ENCODE measurements at places on chromosomes 1 and 21.

GRCh38 chr1:112461200-112461871, 47.4 kb upstream of the WNT2B start:
- DNase-seq: peak; percentile 90

- no peak for DNase-seq
These were observed 3.8 kb upstream of the CACYBP start for GRCh38 chr1:174995916-174996315.

GRCh38 chr1:99496067-99496466, 149.8 kb upstream of the PALMD start:
- no peak for DNase-seq

DNA sequence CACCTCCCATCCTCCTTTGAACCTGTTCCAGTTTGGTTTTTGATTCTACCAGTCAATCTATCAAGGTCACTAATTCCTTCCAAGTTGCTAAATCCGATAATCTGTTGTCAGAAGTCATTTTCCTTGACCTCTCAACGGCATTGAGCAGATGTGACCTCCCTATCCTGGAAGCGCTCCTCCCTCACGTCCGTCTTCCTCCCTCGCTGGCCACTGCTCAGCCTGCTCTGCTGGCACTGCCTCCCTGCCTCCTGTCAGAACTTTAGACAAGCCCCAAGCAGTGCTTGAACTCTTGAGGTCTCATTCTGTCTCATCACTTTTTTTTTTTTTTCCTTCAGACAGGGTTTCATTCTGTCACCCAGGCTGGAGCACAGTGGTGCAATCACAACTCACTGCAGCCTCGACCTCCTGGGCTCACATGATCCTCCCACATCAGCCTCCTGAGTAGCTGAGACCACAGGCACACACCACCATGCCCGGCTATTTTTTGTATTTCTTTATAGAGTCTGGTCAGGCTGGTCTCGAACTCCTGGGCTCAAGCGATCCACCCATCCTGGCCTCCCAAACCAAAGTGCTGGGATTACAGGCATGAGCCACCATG, 4.4 kb upstream of the ACOT7 start:
- DNase-seq: no peak

GRCh38 chr1:91798241-91798648, 87.7 kb downstream of the TGFBR3 start:
- DNase-seq: no peak

DNA sequence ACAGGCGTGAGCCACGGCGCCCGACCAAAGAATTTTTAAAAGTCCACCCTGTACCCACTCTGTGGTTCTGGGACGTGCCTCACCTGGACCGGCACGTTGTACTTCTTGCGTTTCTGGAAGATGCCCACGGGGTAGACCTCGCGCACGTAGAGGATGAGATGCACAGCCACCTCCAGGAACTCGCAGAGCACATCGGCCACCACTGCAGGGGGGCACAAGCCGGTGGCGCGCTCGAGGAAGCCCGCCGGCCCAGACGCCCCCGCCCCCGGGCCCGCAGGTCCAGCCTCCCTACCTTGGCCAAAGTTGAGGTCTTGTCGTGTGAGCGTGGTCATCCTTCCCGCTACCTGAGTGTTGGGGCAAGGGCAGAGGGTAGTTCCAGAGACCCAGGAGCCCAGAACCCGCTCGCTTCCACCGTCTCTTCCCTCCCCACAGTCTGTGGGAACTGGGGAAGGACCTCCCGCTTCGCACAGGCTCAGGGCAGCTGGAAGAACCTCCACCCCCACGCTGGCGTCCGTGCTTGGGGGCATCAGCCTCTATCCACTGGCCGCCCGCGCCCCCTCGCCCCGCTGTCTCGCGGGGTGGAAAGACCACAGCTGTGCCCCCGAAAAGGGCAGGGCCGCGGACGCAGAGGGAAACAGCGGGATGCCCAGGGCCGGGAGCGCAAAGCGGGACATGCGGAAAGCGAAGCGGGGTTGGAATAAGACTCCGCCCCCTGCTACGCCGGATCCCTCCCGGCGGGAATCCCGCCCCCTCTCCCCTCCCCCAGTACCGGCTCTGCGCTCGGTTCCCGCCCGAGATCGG, 478 bp downstream of the MAD2L2 start:
- no peak for DNase-seq

DNA sequence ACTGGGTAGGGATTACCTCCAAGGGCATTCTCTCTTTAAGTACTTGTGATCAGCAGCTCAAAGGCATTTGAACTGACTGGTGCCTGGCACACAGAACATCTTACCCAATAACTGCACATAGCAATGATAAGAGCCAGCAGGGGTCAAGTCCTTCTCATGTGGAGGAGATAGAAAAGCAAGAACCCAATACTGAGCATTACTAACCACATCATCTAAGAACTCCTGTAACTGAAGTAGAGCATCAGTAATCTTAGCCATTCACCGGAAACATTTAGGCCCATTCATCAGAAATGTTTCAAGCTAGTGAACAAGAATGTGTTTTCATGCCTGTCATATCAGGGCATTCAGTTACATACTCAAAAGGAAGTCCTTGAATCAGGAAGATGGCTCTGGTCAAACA, 33.6 kb upstream of the THEM4 start:
- DNase-seq: no peak

GRCh38 chr1:107254306-107254705, 113.5 kb downstream of the NTNG1 start:
- no peak for DNase-seq

DNA sequence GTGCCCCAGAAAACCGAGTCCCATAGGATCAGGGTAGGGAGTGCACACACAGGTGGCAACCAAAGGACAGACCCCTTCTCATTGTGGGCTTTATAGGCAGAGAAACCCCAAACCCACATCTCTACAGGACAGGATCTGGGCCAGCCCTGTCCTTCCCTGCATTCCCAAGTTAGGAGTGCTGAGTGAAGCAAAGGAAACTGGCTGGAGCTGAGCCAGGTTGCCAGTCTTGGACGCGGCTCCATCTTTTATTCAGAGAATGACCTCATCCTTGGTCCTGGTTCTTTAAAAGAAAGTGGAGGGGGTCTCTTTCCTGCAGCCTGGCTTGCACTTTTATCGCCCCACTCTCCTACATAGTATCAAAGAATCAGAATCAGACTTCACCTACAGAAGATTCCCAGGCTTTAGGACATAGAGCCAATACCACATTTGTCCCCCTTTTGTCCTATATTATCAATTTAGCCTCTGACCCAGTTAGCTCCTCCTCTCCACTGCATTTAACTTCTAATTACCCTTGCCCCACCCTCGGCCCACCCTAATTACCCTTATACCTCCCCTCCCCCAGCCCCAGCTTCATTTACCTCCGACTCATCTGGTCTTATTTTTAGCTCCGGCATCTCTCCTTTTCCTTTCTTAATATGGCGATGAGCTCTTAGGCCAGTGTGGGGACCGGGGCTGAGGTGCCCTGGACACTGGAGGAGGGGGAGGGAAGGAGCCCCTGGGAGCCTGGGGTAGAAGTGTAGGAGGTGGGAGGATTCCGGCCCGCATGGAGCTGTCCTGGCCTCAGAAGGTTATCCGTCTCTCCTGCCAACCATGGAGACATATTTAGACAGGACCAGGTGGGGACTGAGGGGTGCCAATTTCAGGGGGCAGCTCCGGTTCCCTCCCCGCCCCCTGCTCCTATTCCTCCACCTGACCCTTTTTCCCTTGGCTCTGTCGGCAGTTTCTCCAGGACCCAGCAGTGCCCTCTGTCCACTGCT, at the start of gene CASQ1:
CASQ1 (plus strand) TSS at position 927 of the 977 bp plus-strand sequence. CDS start 177 bp downstream, outside the sequence.
- no peak for DNase-seq

GRCh38 chr1:205528887-205529825, 24.7 kb downstream of the CDK18 start:
- peak; percentile 73 for DNase-seq

DNA sequence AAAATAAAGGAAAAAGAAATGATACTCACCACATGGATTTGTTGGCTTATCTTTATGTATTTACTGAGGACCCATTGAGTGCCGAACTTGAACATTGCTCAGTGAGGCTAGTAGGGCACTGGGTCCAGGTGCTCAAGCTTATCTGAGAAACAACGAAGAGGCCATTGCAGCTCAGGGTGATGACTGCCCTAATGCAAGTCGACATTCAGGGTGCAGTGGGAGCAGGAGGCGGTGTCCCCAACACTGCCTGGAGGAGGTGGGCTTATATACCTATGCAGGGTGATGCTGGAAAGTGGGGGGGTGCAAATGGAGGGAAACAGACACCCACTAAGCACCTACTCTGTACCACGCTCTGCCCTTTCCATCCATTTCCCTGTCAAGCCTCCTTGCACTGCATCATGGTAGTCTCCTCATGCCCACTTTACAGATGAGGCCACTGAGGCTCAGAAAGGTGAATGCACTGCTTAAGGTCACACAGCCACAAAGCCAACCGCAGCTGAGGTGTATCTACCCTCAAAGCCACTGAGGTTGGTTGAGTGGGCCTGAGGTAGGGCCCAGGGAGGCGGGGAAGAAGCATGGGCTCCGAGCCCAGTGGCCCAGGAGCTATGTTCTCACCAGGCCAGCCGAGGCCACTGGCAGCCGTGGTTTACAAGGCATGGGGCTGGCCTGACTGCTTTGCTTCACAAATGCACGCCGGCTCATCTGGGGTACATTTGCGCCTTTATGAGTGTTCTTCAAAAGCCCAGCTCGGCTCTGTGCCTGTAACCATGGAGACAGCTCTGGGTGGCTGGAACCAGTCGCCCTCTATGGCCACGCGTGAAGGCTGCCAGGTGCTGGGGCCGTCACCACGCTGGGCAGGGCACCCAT, 103.8 kb downstream of the EPHB2 start:
- peak; percentile 90 for DNase-seq

GRCh38 chr1:160520999-160521398, 2.1 kb downstream of the SLAMF6 start:
- no peak for DNase-seq

DNA sequence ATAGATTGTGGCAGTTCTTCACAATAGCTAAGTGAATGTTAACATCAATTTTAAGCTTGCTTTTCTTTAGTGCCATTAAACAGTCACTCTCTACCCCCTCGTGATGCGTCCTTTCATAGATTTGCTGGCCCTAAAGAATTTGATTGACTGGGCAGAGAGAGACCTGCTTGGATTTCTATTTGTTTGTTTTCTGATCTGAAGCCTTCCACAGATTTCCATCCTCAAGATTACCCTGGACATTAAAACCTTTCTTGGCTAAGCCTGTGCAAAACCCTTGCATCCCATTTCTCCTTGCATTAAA, 17.8 kb downstream of the C1orf21 start:
- no peak for DNase-seq

DNA sequence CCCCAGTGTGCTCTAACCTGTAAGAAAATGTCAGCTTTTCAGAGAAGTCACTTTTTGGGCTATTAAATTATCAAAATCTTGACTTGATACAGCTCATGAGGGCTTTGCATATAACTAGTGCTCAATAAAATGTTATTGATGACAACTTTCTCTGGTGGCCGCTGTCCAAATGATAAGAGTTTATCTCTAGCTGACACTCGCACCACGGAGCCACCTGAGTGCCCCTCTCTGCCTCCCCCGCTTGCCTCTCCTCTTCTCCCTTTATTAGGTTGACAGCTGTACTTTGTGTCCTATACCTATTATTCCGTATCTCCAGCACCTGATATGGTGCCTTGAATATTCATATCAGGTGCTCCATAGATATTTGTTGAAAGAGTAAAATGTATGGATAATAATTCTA, 82.8 kb downstream of the PHTF1 start:
- DNase-seq: no peak

GRCh38 chr1:31579374-31579773, 3.1 kb downstream of the TINAGL1 start:
- no peak for DNase-seq

DNA sequence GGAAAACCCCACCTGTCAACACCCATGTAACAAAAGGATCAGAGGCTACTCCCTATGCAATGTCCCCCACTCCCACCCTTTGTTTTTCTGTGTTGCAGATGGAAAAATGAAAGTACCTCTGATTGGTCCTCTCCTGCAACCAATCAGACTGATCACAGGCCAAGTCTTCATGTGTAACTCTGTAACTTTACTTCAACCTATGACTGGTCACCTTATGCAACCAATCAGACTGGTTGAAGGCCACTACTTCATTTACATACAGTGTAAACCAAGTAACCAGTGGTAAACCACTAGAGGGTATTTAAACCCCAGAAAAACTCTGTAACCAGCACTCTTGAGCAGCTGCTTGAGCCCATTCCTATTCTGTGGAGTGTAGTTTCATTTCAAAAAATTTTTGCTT, 266.3 kb upstream of the OLFM3 start:
- DNase-seq: no peak

DNA sequence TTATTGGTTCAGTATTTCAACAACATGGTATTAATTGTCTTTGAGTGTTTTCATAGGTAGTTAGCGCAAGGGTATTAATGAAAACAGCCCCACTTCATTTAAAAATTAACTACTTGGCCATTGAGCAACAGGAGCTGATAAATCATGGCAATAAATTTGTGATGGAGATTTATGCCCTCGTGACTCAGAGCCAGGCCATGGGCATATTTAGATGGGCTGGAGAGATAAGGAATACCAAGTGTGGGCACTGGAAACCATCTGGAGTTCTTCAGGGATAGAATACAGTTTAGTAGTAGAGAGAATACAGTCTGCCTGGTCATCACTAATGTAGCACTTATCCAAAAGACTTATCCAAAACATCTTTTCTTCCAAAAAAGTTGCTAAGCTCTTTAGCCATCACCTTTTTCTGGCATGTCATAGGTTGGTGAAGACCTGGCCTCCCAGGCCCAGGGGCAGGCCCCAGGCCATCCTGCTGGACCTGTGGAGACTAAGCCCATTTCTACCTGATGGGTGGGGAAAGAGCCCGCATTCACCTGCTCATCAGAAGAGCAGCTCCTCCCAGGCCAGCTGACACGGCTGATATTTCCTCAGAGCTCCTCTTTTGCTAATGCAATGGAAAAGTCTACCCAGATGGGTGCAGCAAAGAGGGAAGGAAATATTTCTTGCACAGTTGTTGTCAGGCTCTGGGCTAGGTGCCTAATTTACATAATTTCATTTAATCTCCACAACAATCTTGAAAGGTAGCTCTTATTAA, 238.0 kb downstream of the TM2D1 start:
- DNase-seq: no peak

DNA sequence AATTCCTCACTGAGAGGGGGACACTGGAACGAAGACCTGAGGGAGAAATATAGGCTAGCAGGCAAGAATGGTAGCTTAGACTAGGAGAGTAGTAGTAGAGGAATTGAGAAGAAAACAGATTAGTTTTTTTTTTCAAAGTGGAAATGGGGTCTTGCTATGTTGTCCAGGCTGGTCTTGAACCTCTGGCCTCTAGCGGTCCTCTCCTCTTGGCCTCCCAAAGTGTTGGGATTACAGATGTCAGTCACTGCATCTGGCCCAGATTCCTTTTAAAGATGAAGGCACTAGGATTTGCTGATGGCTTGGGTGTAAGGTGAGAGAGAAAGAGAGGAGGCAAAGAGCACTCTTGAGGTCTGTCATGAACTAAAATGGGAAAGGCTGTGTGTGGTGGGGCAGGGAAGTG, 30.1 kb downstream of the NFASC start:
- peak; percentile 46 for DNase-seq
